Right atrium auricular region (tissue), 2 donors: ENCODE measurements at places on chromosomes 12 and 14. TPM values are rescaled to one million over a fixed set of nuclear protein-coding genes. Genes with fewer than 3 reads are reported as not detected.

DNA sequence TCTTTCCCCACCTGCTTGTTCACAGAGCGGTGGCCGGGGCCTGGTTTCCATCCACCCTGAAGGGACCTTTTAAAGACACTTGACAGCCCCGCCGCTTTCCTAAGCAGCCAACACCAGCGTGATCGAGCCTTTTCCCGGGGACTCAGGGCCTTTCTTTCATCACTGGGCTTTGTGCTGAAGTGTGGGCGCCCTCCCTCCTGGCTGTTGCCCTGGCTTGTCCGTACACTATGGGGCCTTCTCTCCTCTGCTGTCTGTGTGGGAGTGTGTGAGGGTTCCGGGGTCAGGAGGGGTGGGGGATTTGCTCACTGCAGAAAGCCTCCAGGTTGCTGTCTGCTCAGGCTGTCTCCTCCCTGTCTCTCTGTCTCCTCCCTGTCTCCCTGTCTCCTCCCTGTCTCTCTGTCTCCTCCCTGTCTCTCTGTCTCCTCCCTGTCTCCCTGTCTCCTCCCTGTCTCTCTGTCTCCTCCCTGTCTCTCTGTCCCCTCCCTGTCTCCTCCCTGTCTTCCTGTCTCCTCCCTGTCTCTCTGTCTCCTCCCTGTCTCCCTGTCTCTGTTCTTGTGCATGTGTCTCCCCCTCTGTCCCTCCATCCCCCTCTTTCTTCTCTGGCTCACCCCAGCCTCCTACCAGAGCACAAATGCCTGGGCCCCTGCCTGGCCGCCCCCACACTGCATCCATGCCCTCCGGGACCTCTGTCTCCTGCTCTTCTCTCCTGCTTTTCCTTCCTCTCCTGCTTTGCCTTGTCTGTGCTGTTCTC is 64.7 kb downstream of the CCDC92 start:
- no peaks in the 10 kb centered on the region for H3K27me3 ChIP-seq
- H3K36me3 ChIP-seq, result no peaks in the 10 kb centered on the region
- H3K4me3 ChIP-seq, result no peak overlapping the region
- H3K4me1 ChIP-seq, result no peaks in the 10 kb centered on the region

DNA sequence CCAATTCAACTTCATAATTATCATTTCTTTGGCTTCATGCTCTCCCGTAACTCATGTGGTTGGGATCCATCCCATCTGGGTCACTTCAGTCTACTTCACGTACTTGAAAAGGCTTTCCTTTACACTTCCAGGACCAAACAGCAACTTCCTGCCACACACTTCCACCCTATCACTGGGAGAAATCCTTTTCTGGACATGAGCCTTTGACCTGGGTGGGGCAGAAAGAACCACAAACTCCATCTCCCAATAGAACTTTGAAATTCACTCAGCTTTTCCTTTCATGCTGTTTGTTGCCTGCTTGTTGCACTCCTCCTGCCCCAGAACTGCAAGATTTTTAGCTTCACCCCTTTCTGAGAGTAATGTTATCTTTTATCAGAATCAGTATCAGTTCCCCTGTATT is 18.4 kb upstream of the GALNT16 start:
- H3K4me3 ChIP-seq, result no peak overlapping the region
- H3K4me1 ChIP-seq, result peaks cover 15% of the 10 kb centered on the region
- DNase-seq, result no peak
- no peak overlapping the region for H3K27ac ChIP-seq

The DACT1 gene
- total RNA-seq, result 3.5 TPM

The SEC23A gene
- 104 TPM for total RNA-seq

The OSGEP gene
- 30.1 TPM for total RNA-seq

The ARHGAP5 gene
- 145 TPM for total RNA-seq
